Stimulated activated CD4-positive, alpha-beta T cell treated with anti-CD3 and anti-CD28 coated beads, TNF-alpha, amount 100 ng/mL, for 1 hour (primary cell): ENCODE measurements at places on chromosomes 2 and 18.

DNA sequence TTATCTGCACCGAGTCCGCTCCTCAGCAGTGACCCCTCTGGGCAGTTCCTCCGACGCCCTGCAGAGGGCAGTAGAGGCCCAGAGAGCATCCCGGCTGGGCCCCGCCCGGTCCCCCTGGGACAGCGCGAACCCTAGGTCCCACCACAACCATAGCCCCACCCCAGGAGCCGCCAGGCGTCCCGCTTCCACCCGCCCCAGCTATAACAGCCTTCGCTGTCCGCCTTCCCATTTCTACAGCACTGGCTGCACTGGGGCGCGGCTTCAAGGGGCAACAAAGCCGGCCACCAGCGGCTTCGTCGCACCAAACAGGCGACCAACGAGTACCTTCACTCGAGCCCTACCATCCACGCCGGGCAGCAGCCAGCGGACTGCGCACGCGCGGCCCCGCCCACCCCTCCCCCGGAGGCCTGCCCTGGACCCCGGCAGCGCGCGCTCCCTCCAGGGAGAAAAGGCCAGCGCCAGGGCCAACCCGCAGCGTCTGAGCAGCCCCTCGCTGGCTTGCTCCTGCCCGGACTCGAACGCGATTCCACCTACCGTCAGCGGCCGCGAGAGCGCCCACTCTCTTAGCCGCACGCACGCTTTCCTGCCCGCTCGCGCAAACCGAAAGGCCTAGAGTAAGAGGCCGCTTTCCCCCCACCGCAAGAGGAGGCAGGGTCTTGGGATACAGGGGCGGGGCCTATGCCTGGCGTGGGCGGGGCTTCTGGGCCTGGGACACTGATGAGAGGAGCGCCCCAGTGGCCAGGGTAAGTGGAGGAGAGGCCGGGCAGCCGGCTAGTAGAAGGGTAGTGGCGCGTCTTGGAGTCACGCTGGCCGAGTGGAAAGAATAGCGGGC, at the start of gene NHEJ1:
Gene NHEJ1 (minus strand): TSS at position 630 of the 832 bp plus-strand sequence. CDS start 2,453 bp downstream, outside the sequence.
- peak; percentile 93 for DNase-seq

DNA sequence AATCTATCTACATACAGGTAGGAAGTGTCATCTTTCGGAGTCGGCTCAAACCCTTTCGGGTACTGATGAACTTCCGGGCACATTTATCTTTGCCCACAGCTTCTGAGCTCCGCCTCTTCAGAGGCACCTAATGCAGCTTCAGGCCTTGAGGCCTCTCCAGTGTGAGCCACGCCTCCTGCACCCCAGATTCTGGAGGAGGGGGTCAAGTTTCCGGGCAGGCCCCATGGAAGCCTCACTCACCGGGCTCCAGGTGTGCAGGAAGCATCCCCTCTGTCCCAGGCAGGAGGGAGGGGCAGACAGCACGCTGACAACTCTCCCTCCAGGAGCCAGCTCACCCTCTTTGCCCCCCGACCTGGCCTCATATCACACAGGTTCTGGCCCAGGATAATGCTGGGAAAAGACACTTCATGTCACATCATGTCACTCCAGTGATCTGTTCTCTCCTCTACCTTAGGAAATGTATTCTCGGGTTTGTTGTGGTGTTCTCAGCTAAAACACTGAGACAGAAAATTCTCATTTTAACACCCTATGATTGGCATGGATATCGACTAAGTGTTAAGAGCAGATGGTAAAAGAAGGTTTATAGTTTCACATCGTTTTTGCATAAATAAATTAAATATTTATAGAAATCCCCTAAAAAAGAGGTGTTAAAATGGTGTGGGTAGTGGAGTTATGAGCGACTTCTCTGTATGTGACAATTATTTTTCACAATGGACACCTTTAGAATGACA, 46.2 kb upstream of the COPS8 start:
- no peak for DNase-seq

DNA sequence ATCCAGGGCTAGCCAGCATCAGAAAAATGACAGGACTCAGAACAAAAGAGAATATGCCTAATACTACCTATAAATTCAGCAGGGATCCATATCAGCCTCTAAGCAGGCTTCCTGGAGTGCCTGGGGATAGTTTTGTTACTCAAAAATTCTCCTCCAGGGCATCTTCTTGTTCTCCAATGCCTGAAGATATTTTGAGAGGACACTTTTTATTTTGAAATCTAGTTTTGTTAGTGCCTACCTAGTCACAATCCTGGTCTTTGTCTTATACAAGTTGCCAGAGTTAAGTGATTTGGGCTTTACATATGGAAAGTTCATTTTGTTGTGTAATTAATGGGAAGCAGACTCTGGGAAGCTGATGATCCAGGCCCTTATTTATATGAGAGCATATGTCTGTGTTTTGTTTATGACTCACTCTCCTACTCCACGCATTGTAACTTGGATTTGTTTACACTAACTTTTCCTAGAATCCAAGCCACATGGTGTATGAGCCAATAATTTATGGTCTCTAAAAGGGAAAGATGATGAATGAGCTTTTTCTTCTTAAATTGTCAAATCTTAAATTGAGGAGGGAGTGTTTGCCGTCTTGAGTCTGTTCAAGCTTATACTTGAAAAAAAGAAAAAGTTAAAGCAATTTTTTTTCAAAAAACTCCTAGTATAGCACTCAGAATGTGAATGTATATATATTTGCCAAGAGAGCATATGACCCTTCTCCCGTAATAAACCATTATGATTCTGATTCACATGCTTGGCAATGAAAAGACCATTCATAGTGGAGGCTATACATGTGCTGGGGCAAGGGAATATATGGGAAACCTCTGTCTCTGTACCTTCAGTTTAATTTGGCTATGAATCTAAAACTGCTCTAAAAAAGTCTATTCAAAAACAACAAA, 370.3 kb downstream of the SETBP1 start:
- no peak for DNase-seq

GRCh38 chr18:8771930-8772329, 66.6 kb downstream of the MTCL1 start:
- no peak for DNase-seq

DNA sequence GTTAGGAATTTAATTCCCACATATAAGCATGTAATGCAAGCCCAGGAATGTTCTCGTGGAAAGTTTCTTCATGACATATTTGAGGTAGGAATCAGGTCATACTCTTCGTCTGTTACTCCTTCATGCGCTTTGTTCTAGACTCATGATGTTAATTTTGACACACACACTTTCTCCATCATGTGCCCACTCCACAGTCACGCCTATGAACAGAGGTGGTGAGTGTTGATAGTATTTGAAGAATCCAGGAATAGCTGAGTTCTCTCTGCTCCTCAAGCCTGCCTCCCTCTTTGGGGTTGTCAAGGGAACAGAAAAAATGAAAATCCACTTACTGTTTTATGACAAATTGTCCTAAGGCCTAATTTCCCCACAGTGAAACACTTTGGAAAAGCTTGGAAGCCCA, 117.3 kb upstream of the SERPINE2 start:
- DNase-seq = no peak

- DNase-seq = no peak
Observed at GRCh38 chr2:240836781-240837467, 16.9 kb upstream of the KIF1A start.

- no peak for DNase-seq
Observed at GRCh38 chr2:222295368-222296062, 3.3 kb downstream of the PAX3 start.
